ENCODE measurements at places on chromosomes 1 and 21.

GRCh38 chr1:27136998-27137542 is 17.9 kb downstream of the SLC9A1 start:
- peak; percentile 67 for DNase-seq

DNA sequence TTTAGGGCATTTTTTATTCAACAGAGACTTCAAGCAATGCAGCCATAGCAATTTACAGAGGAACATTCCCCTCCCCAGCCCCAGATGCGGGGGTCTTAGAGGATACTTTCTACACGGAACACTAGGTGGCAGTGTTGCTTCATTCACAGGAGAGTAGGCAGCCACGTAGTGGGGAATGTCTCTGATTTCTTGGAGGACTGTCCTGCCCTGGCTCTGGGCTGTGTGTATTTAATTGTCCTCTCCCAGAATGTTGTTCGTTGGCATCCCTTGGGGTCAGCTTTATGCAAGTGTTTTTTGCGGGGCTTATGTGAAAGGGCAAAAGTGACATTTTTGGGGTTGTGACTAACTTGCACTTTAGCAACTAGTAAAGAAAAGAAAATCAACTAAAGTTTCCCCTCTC is 96.9 kb downstream of the PAPPA2 start:
- no peak for DNase-seq

GRCh38 chr1:160768295-160768657 is 27.7 kb upstream of the LY9 start:
- DNase-seq = peak; percentile 27

DNA sequence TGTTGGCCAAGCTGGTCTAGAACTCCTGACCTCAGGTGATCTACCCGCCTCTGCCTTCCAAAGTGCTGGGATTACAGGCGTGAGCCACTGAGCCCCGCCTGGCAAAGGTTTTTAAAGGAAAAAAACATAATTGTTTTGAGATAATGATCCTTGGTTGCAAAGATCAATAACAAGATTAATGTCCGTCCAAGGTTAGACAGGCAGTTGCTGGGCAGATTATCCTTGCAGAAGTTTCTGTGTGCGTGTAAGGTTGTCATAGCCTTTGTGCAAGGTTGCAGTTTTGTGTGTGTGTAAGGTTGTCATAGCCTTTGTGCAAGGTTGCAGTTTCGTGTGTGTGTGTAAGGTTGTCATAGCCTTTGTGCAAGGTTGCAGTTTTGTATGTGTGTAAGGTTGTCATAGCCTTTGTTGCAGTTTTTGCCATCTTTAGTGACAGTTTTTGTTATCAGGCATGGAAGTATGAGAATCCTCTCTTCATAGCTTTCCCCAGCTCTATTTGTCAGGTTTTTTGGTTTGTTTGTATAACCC is 3.6 kb downstream of the YBEY start:
- no peak for DNase-seq

GRCh38 chr1:90712915-90713730 is 4.0 kb downstream of the BARHL2 start:
- no peak for DNase-seq

- DNase-seq = no peak
These were observed 273.8 kb upstream of the SNX7 start for GRCh38 chr1:98387701-98388100.

- DNase-seq = no peak
These were observed 74.2 kb upstream of the CXADR start for GRCh38 chr21:17438635-17439034.

DNA sequence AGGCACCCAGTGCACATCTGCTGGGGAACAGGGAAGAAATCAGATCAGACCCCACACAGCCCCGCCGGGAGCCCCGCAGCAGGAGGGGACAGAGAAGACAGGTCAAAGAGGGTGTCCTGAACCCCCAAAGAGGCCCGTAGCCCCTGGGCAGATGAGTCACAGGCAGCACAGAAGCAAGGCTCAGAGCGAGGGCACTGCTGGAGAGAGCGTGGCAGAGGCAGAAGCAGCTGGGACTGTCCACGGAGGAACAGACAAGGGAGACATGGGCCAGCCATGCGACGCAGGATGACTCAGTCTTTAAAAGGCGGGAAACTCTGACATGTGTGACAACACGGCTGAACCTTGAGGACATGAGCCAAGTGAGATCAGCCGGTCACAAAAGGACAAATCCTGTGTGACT is 14.5 kb upstream of the PRDM16 start:
- peak; percentile 5 for DNase-seq
